SIG-M5 (cell line): ENCODE measurements at places on chromosomes 2 and 18.

DNA sequence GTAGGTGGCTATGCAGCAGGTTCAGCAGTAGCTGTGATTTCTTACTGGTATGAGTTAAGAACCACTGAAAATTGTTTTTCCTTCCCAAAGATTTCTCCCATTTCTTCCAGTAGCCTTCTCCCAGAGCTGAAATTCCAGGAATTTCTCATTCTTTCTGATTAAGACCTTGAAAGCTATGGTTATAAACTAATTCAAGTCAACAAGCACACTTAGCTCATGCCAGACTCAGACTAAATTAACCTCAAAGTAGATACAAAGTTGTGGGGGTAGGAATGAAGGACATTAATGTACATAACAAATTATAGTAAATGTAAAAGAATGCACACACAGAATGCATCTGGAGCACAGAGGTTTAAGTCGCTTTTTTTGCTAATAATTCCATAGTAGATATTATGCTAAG is 103.6 kb upstream of the SOX11 start:
- DNase-seq, result no peak

DNA sequence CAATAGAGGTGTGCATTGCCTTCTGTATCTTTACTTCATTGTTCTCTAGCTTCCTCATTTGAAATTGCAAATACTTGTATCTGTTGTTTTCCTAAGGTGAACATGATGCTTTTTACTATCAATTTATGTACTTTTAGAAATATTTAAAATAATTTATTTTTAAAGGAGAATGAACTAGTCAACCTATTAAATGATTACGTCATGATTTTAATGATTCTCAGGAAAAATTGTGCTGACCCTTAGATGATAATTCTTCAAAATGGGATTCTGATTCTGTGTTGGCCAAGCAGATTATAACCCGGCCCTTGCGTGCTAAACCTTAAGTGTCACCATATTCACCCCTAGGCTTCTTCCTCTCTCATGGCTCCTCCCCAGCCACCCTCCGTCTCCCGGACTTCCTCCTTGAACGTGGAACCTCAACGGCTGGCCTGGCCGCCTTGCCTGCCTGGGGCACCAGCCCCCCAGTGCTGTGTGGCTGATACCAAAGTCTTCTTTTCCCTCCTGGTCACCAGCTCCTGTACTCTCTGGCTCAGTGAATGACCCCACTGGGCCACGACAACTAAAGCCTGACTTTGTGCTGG is 292.0 kb downstream of the GBX2 start:
- no peak for DNase-seq

GRCh38 chr2:99101697-99102096 is 39.8 kb upstream of the C2orf15 start:
- no peak for DNase-seq

DNA sequence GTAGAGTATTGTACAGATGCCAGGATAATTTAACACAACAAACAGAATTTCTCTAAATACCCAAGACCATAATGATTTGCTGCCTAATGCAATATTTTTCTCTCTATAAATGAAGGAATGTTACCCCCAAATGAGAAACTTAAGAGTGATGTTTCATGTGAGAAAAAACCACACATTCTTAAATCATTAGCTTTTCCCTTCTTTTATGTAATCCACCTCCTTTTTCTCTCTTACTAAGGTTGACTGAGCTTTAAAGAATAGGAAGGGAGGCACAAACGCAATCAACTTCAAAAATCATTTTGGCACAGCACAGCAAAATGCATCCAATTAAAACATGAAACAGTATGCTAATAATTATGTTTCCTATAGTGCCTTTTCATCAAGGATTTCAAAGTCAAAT is 698.1 kb upstream of the CDH2 start:
- DNase-seq, result no peak

- no peak for DNase-seq
Measured at GRCh38 chr2:64678771-64679590, 25.3 kb upstream of the SERTAD2 start.
